CD4-positive, alpha-beta T cell treated with Interleukin-17A for 1 hour (primary cell): ENCODE measurements at places on chromosomes 2 and 18.

GRCh38 chr18:59917422-59917821 lies 17.6 kb downstream of the PMAIP1 start:
- DNase-seq, result no peak

GRCh38 chr2:144217853-144218633 lies 301.9 kb downstream of the ZEB2 start:
- no peak for DNase-seq

DNA sequence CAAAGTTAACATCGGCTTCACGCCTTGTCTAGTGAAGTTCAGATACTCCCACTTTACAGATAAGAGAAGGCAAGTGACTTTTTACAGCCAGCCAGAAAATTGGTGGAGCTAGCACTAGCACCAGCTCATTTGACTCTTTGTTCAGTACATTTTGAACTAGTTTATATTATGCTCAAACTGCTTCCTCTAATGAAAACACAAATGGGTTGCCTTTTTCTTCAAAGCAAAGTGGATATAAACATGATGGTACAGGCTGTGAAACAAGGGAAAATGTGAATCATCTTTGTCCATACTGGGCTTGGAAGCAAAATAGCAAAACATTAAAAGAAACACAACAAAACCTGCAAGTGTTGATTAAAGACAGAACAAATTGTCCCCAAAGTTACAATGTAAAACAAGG lies 99.6 kb upstream of the LHCGR start:
- DNase-seq, result no peak

DNA sequence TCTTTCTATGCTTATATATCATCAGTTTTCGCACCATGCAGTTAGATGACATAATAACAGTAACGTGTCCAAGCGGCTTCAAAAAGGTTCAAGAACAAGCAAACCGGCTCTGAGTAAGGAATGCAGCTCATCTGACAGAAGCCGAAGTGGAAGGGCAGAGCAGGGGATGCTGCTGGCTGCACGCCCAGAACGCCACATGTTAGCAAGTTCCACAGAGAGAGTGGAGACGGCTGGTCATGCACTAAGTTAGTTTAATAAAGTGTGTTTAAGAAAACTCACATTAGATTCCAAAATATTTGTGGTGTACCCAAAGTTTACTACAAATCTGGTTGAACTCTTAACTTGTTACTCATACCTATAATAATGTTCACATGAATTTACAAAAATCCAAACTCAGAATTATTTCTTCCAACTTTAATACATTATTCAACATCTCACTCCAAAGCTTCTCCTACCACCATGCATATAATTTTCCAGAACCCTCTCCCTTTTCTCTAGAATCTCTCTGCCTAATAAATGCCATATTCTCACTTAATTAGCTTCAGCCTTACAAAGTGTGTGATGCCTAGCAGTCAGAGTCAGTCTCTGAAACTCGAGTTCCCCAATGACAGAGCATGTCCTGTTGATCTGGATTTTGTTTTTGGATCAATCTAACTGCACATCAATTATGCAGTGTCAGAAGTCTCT lies 170.0 kb downstream of the DNAH7 start:
- DNase-seq, result no peak

DNA sequence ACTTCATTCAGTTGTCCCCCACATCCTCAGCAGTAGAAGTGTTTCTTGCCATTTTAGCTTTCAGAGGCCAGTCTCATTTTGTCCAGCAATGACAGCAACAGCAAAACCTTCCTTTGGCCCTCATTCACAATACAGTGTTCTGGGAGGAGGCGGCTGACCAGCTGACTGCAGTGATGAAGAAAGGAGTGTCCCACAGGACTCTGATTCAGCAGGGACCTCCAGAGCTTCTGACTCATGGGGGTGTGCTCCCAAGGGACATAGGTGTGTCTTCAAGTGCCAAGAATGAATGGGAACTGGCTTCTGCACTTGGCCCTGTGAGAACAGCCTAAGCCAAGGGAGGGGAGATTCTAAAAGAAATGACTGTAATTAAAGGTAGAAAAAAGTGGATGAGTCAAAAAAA lies 147.0 kb upstream of the PELI1 start:
- no peak for DNase-seq

GRCh38 chr18:70128271-70128670 lies 77.2 kb downstream of the RTTN start:
- DNase-seq, result no peak

DNA sequence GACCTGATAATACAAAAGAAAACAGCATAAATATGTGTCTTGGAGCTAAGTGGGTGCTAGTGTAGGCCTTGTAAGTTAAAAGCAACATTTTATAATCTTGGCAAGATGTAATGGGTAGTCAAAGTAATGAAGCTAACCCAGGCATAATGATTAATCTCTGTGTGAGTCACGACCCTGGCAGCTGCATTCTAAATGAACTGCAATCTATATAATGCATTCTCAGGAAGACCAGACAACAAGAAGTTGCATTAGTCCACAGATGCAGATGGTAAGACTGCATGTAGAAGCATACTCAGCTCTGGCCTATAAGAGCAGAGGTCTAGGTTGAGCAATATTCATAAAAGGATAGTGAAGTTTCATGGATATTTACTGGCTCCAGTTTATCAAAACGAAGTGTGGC lies 85.6 kb upstream of the ETAA1 start:
- DNase-seq, result no peak

GRCh38 chr2:96903815-96904214 lies 33.9 kb upstream of the SEMA4C start:
- DNase-seq, result no peak

DNA sequence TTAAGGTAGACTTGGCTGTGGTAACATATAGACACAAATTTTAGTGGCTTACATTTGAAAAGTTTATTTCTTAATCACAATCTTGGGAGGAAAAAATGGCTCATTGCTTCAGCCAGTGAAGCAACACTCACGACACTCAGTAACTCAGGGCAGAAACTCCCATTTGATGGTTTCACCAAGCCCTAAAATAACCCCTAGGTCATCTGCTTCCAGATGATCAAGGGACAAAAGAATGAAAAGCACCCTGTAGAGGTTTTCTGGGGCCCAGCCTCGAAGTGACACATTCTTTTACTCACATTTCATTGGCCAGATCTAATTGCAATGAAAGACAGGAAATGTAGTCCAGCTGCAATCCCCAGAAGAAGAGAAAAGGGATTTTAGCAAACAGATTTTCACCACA lies 275.9 kb downstream of the TMX3 start:
- no peak for DNase-seq

GRCh38 chr18:74906184-74906583 lies 302.8 kb downstream of the PTGR3 start:
- DNase-seq, result no peak

- DNase-seq, result no peak
Observed at GRCh38 chr2:3466482-3466863, 52.9 kb downstream of the ADI1 start.

DNA sequence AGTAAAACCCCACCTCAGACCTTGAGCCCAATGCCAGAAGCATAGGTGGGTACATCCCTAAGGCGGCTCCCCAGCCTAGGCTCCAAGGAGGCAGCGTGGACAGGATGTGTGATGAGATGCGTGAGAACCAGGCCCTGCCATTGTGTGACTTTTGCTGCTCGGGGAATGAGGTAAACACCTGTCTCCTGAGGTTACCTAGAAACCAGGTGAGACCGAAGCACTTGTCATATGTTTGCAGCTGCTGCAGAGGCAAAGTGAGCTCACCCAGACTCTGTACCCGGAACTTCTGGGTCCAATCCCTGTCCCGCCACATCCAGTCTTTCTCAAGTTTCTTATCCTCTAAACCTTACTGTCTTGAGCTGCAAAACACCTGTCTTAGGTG lies 3.4 kb downstream of the FBLN7 start:
- no peak for DNase-seq

- no peak for DNase-seq
Observed at GRCh38 chr2:1617425-1618021, 126.8 kb downstream of the PXDN start.

DNA sequence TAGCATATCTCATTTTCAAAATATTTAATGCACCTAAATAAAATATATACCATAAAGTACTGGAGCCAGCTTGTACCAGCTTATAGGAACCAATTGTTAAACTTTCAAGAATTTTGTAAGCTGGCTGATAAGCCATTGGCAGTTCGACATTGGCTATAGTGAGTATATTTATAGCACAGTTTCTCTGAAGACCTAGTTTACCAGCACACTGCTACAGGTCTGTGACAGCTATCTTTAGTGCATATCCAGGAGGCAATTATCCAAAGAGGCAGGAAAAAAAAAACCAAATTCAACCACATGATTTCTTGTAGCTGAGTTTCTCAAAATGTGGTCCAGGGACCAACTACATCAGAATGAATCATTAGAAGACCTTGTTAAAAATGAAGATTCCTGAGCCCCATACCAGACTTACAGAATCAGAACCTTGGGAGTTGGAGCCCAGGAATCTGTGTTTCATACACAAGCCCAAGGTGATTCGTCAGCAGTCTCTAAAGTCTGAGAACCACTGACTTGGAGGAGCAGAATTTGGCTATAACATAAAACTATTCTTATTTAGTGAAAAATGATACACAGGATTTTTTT lies 279.0 kb upstream of the NRP2 start:
- no peak for DNase-seq

GRCh38 chr2:45177870-45178269 lies 168.6 kb upstream of the SIX2 start:
- DNase-seq, result no peak

DNA sequence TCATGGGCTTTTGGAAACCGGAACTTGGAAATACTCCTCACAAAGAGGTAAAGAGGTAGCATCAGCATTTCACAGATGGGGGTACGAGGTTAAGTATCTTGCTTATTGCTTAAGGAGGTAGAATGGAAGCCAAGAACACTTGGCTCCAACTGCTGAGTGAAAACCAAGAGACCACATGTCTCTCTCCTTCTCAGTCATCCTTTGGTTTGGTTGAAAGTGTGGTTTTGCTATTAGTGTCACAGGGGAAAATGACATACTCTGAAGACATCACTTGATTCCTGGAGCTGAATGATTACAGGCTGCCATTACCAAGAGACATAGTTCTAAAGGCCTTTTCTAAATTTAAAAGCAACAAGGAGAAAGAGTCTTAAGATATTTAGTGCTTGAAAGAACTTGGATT lies 41.5 kb downstream of the ANTXR1 start:
- no peak for DNase-seq

- DNase-seq, result no peak
Observed at GRCh38 chr2:187404431-187405110, 43.5 kb downstream of the CALCRL start.

- peak; percentile 42 for DNase-seq
Observed at GRCh38 chr2:39379643-39380524, 57.2 kb downstream of the MAP4K3 start.

DNA sequence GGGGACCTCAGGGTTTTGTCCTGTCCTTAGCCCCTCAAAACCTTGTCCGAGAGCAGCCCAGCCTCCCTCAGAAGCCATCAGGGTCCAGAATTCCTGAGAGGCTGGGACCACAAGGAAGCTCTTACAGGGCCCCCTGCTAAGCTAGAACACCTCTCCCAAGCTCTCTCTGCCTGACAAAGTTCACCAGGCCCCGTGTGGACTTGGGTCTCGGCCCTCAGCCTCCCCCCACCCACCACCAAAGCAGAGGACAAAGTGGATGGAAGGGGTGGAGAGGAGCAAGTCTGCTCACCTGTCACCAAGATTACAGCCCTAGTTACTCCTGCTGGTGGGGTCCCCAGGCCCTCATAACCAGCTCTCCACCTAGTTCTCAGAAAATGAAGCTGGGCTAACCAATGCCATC lies 16.8 kb downstream of the RAB11FIP5 start:
- DNase-seq, result no peak
